Subcutaneous preadipocyte (primary cell): ENCODE measurements at places on chromosomes 11 and 22. TPM values are rescaled to one million over a fixed set of nuclear protein-coding genes. Genes with fewer than 3 reads are reported as not detected.

RASSF7 gene
- 0.73 and 1.6 TPM in 2 replicates for total RNA-seq

PANX3 gene
- total RNA-seq: not detected in 2 replicates

ANO3 gene
- 2.6 and 3.7 TPM in 2 replicates for total RNA-seq

OR8B12 gene
- total RNA-seq: not detected in 2 replicates

DENND6B gene
- 0.39 and 2.2 TPM in 2 replicates for total RNA-seq

RIBC2 gene
- 1.1 and 1.4 TPM in 2 replicates for total RNA-seq

DDTL gene
- 3.7 TPM in 2 replicates for total RNA-seq

PRG3 gene
- not detected in 2 replicates for total RNA-seq

TTLL8 gene
- not detected in 2 replicates for total RNA-seq

IFTAP gene
- 15.4 and 18.0 TPM in 2 replicates for total RNA-seq

SLC22A12 gene
- total RNA-seq: not detected in 2 replicates

GVQW3 gene
- total RNA-seq: 2.9 and 3.3 TPM in 2 replicates

TMEM151A gene
- under 0.01 and 0.20 TPM in 2 replicates for total RNA-seq

NDUFC2 gene
- 115 and 124 TPM in 2 replicates for total RNA-seq

IFITM1 gene
- total RNA-seq: 9.6 and 32.7 TPM in 2 replicates

FAM111B gene
- total RNA-seq: 7.3 and 15.2 TPM in 2 replicates

UBQLNL gene
- not detected in 2 replicates for total RNA-seq

OR6T1 gene
- total RNA-seq: not detected in 2 replicates

NAALADL1 gene
- total RNA-seq: 10.8 and 14.3 TPM in 2 replicates

F2 gene
- total RNA-seq: not detected in 2 replicates

UCP2 gene
- total RNA-seq: 0.37 and 0.59 TPM in 2 replicates

CHKA gene
- total RNA-seq: 8.5 and 10.2 TPM in 2 replicates

LRRC32 gene
- total RNA-seq: 29.7 and 36.7 TPM in 2 replicates

GLYATL1B gene
- total RNA-seq: not detected in 2 replicates

CCDC88B gene
- 0.20 and 1.8 TPM in 2 replicates for total RNA-seq

HEPACAM gene
- not detected in 2 replicates for total RNA-seq

ZC3H7B gene
- total RNA-seq: 27.2 and 37.7 TPM in 2 replicates

FAM180B gene
- 0.37 TPM in 1 of 2 replicates, not detected in the other for total RNA-seq

OR8G5 gene
- total RNA-seq: not detected in 2 replicates

SCGB1C1 gene
- not detected in 2 replicates for total RNA-seq

JAM3 gene
- 61.7 and 68.6 TPM in 2 replicates for total RNA-seq

INS gene
- not detected in 2 replicates for total RNA-seq

SHISAL1 gene
- 0.37 and 1.4 TPM in 2 replicates for total RNA-seq

MPEG1 gene
- total RNA-seq: under 0.01 TPM in 1 of 2 replicates, not detected in the other

ART5 gene
- total RNA-seq: not detected in 2 replicates

ANAPC15 gene
- total RNA-seq: 21.1 and 38.6 TPM in 2 replicates
